Right ventricle myocardium inferior (tissue), 1 donor: ENCODE measurements at places on chromosomes 6 and 20. TPM values are rescaled to one million over a fixed set of nuclear protein-coding genes. Genes with fewer than 3 reads are reported as not detected.

ADGRF5 gene
- 48.0 TPM for total RNA-seq

TP53TG5 gene
- 0.73 TPM for total RNA-seq

HFE gene
- total RNA-seq: 5.3 TPM

CCR6 gene
- total RNA-seq: not detected

GSTA4 gene
- 10.6 TPM for total RNA-seq

RANBP9 gene
- total RNA-seq: 32.3 TPM

APCDD1L gene
- total RNA-seq: 0.32 TPM

CST2 gene
- not detected for total RNA-seq

ZNF831 gene
- 0.11 TPM for total RNA-seq

MOG gene
- total RNA-seq: 12.6 TPM

RNF39 gene
- total RNA-seq: not detected

KCNK16 gene
- not detected for total RNA-seq

MYBL2 gene
- 1.4 TPM for total RNA-seq

PIGU gene
- 12.9 TPM for total RNA-seq

CFAP61 gene
- total RNA-seq: 27.4 TPM

COX4I2 gene
- total RNA-seq: 7.1 TPM

SEL1L2 gene
- total RNA-seq: 1.7 TPM

CGAS gene
- 0.92 TPM for total RNA-seq

MMP24 gene
- 0.35 TPM for total RNA-seq

XKR7 gene
- not detected for total RNA-seq

KHDC1L gene
- total RNA-seq: not detected

DCDC2 gene
- total RNA-seq: not detected

GPX5 gene
- not detected for total RNA-seq

IBTK gene
- total RNA-seq: 27.6 TPM

NOP56 gene
- 46.7 TPM for total RNA-seq

SIRPD gene
- not detected for total RNA-seq

IL17F gene
- not detected for total RNA-seq

MCHR2 gene
- total RNA-seq: not detected

SLC25A27 gene
- 11.1 TPM for total RNA-seq

CRISP3 gene
- not detected for total RNA-seq

PHACTR1 gene
- 116 TPM for total RNA-seq
